ENCODE measurements at places on chromosomes 5 and 9. TPM values are rescaled to one million over a fixed set of nuclear protein-coding genes. Genes with fewer than 3 reads are reported as not detected.

- no peak for DNase-seq
These were observed 334.3 kb downstream of the EBF1 start for GRCh38 chr5:158765407-158765806.

GRCh38 chr9:89461265-89461664 is 36.6 kb downstream of the SEMA4D start:
- peak; percentile 83 for DNase-seq

DNA sequence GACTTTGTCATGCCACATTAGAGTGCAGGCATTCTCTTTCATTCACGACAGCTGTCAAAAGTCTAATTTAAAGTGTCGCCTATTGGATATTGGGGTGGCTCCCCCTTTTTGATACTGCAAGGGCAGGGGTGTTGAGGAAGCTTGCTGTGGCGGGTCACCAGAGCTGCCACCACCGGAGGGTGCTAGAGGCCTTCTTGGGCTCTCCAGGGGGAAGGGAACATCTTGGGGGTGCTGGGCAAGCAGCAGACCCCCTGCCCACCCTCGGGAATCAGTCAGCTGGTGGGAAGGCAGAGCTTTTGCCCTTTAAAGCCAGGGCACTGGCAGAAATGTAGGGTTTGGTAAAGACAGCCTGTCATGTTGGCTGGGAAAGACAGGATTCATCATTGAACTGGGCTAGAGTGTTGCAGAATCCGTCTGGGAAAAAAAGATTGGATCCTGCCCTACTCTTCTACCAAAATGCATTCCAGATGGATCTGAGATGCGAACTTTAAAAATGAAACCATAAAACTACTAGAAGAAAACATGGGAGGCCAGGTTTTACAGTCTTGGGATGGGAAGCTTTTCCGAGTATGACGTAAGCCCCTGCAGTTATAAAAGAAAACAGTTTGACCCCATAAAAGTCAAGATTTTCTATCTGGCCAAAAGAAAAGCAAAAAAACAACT is 22.3 kb downstream of the COL5A1 start:
- DNase-seq: no peak

BTNL9 gene
- not detected for total RNA-seq
